ENCODE measurements at places on chromosomes 6 and 20.

- no peak for DNase-seq
Measured at GRCh38 chr6:27791182-27791943, 120.8 kb downstream of the OR2B2 start.

- DNase-seq: no peak
Measured at GRCh38 chr6:42503894-42504293, 52.2 kb upstream of the TRERF1 start.

- DNase-seq: no peak
Measured at GRCh38 chr20:9401371-9401770, 113.0 kb upstream of the LAMP5 start.

DNA sequence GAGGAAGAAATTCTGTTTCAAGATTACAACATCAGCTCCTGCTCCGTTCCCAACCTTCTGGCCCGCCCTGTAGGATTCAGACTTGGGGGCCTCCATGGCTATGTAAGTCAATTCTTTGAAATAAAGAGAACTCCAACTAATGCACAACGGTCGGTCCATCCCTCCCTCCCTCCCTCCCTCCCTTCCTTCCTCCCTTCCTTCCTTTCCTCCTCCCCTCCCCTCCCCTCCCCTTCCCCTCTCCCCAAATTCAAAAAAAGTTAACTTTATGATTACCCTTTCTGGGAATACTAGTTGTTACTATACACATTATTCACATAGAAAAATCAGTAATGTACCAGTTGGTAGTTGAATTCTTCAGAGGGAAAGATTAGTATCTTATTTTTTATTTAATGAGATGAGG is 179.7 kb upstream of the AGPAT4 start:
- no peak for DNase-seq
